Substantia nigra (tissue), 51 donors: ENCODE measurements at places on chromosomes 7 and 10.

DNA sequence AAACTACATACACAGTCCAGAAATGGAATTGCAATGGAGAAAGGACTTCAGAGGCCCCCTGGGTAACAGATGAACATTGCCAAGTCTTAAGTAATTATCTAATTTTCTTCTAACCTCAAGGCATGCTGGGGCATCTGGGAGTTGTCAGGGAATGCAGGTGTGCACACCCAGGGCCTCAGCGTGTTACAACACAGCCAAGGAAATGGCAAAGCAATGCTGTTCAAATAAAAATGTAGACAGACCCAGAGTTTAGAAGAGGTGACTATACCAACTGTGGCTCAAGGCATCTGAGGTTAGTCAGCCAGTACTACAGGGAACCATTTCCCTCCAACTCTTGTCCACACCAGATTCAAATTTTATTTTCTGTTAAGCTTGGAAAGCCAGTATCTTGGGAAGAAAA lies 73.6 kb downstream of the CCDC3 start:
- no peak for DNase-seq

DNA sequence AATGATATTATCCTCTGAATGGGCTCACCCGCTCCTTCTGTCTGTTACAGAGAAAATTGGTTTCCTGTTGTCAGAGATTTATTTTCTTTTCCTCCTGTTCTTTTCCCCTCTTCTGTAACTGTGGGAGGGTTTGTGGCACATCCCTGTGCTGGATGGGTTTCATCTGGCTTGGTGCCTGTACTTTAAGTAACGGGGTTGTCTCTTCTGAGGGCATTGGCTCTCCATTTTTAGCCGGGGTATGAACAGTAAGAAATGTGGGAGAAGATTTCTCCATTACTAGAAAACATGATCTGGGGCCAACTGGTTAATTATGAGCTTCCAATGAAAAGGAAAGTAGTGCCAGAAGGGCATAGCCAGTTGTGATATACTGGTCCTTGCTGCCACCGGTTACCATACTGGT lies 142.6 kb downstream of the SND1 start:
- no peak for DNase-seq

DNA sequence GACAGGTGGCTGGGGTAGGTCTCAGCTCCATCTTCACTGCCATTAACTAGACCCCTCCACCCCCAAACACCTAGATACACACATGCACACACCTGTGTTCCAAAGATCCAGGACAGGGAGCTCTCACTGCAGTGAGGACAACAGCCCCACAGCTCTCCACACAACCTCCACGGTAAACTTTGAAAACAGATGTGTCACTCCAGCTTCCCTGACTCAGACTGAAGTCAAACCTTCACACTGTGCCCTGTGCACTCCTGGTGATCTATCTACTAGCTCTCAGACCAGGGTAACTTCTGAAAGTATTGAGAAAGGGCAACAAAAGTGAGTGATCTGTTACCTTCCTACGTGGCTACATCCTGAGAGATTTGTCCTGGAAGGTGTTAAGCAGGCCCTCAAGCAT lies 519.8 kb downstream of the XPNPEP1 start:
- no peak for DNase-seq

DNA sequence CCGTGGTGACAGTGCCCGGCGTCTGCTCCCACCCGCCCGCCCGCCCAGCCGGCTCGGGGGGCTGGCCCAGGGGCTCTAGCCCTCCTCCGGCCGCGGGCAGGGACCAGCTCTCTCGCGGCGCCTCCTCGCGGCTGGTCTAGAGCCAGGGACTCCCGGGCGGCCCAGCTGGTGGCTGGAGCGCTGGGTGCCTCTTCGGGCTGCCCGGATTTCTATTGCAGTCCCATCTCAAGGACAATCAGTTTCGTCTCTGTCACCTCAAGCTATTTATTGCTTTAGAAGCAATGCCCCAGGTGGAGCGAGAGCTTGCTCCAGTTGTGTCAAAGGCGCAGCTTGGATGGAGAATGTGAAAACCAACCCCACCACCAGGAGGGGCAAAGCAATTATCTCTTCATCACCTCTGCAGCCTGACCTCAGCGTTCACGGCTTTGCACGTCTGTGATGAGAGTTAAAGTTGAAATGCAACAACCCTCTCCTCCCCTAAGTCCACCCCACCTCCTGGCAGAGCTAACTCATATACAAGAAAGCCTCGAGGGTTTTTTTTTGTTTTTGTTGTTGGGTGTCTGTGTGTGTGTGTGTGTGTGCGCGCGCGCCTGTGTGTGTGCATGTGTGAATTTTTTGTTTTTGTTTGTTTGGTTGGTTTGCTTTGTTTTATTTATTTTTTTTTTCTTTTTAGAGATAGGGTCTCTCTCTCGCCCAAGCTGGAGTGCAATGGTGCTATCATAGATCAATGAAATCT lies at the start of gene ITGA8:
ITGA8 (minus strand) TSS at position 24 of the 736 bp plus-strand sequence. CDS start 151 bp downstream, outside the sequence.
- no peak for DNase-seq
